ENCODE measurements at places on chromosomes 2 and 18.

- DNase-seq, result no peak
Observed at GRCh38 chr2:222669353-222669752, 2.1 kb upstream of the MOGAT1 start.

GRCh38 chr2:97718942-97719341 is 5.6 kb downstream of the ZAP70 start:
- DNase-seq, result no peak

GRCh38 chr2:72989770-72990556 is 72.6 kb downstream of the EMX1 start:
- DNase-seq, result no peak

DNA sequence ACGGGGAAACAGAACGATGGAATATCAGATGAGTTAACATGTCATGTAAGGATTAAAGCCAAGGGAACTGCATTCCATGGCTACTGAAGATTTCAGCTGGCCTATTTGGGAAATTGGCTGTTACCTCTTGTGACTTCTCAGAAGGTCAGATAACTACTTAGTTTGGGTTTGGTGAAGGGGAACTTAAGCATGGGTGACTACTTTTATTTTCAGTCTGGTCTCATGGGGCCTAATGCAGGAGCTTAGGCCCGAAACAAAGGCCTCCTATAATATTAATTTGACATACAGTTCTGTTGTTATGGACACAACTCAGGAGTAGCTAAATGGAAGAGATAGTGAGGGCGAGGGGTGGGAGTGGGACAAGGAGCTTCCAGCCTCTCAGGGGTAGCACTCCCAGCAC is 44.0 kb upstream of the TXNDC2 start:
- DNase-seq, result no peak

GRCh38 chr2:100955226-100955625 is 46.9 kb upstream of the RPL31 start:
- DNase-seq, result no peak

- DNase-seq, result no peak
Observed at GRCh38 chr2:239852272-239852671, 172.9 kb downstream of the NDUFA10 start.

GRCh38 chr2:26477126-26477910 is 606 bp downstream of the OTOF start:
- DNase-seq, result no peak

DNA sequence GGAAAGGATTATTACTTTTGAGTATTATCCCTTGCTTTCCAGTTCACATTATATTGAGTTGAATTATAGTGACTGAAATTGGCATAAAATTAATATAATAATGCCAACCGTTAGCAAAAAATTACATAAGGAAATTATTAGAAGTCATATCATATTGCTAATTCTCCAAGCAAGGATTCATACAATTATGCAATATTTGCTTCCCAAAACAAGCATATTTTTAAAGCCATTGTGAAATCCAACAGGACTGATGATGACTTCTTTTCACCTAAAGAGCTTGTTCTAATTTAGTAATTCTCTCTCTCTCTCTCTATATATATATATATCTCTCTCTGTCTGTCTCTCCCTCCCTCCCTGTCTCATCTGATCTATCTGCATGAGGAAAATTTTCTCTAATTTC is 283.5 kb downstream of the DSEL start:
- DNase-seq, result no peak

Data from urothelium cell line (cell line).